ENCODE measurements at places on chromosomes 2 and 18. TPM values are rescaled to one million over a fixed set of nuclear protein-coding genes. Genes with fewer than 3 reads are reported as not detected.

Gene SCYGR4
- not detected for total RNA-seq

Gene ANKRD53
- total RNA-seq: 0.23 TPM

Gene FAM237A
- not detected for total RNA-seq

Gene RASGRP3
- 4.4 TPM for total RNA-seq

Gene CTLA4
- 56.2 TPM for total RNA-seq

Gene ASNSD1
- total RNA-seq: 43.8 TPM

Gene NCL
- total RNA-seq: 461 TPM

- H3K4me1 ChIP-seq: peaks cover 42% of the 10 kb centered on the region
- H3K27me3 ChIP-seq: no peaks in the 10 kb centered on the region
- no peak overlapping the region for H3K4me3 ChIP-seq
These were observed 51.0 kb downstream of the SETBP1 start for GRCh38 chr18:44731530-44732237.

DNA sequence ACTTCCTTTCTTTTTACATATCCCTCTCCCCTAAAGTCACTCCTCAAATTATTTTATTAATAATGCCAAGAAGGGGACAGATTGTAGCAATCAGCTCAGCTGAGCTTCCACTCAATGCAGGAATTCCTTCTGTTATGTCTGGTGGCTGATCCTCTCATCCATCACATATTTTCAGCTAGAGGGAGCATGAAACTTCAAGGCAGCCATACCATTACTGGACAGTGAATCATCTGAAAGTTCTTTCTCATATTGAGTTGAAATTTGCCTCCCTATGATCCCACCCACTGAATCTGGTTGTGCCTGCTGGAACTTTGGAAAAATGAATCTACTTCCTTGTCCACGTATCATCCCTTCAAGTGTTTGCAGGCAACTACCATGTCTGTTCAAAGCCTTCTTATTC, 11.2 kb downstream of the ZNF385B start:
- H3K36me3 ChIP-seq: no peaks in the 10 kb centered on the region
- peaks cover 2% of the 10 kb centered on the region for H3K27me3 ChIP-seq
- DNase-seq: no peak

- H3K36me3 ChIP-seq: no peaks in the 10 kb centered on the region
- H3K27me3 ChIP-seq: no peaks in the 10 kb centered on the region
- peaks cover 47% of the 10 kb centered on the region for H3K4me1 ChIP-seq
- H3K27ac ChIP-seq: peak overlapping the region; percentile 91
- DNase-seq: no peak
These were observed 212.9 kb upstream of the STON1 start for GRCh38 chr2:48316753-48317750.

DNA sequence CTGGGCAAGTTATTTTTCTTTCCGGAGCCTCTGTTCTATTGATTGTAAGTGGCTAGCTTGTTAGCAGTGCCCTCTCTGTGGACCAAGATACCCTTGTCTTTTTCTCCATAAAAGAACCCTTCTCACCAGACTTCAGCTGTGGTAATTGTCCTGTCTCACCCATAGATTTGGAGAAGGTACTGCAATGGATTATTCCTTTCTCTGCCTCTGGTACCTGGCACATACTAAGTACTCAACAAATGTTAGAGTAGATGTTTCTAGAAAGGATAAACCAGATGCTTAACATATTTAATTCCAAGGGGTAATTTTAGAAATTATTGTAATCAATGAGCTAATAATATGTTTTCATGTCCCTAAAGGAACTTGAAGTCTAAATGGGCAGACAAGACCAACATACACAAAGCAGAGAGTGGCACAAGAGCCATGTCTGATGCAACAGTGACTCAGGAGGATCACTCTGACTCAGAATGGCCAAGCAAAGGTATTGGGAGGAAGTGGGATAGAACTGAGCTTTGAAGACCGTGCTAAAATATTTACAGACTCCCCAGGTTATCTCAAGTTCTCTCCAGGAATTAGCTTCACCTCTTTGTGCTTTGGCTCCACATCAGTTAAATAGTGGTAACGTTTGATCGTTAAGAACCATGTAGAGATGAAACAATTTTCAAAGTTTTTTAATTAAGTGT, 129.7 kb upstream of the OSR1 start:
- H3K4me1 ChIP-seq: no peaks in the 10 kb centered on the region
- DNase-seq: no peak
- H3K27me3 ChIP-seq: no peaks in the 10 kb centered on the region
- H3K36me3 ChIP-seq: no peaks in the 10 kb centered on the region
- H3K27ac ChIP-seq: no peak overlapping the region
- H3K4me3 ChIP-seq: no peak overlapping the region

- no peak for DNase-seq
- no peak overlapping the region for H3K27ac ChIP-seq
- H3K4me1 ChIP-seq: no peaks in the 10 kb centered on the region
- no peaks in the 10 kb centered on the region for H3K36me3 ChIP-seq
These were observed 633.1 kb upstream of the SETBP1 start for GRCh38 chr18:44047585-44047984.

- no peaks in the 10 kb centered on the region for H3K27me3 ChIP-seq
- peaks cover 58% of the 10 kb centered on the region for H3K4me1 ChIP-seq
- peak overlapping the region; percentile 83 for H3K27ac ChIP-seq
- H3K36me3 ChIP-seq: peaks cover 15% of the 10 kb centered on the region
- peak overlapping the region; percentile 32 for H3K4me3 ChIP-seq
- peak; percentile 54 for DNase-seq
These were observed 34.3 kb downstream of the LPIN2 start for GRCh38 chr18:2978661-2979106.

DNA sequence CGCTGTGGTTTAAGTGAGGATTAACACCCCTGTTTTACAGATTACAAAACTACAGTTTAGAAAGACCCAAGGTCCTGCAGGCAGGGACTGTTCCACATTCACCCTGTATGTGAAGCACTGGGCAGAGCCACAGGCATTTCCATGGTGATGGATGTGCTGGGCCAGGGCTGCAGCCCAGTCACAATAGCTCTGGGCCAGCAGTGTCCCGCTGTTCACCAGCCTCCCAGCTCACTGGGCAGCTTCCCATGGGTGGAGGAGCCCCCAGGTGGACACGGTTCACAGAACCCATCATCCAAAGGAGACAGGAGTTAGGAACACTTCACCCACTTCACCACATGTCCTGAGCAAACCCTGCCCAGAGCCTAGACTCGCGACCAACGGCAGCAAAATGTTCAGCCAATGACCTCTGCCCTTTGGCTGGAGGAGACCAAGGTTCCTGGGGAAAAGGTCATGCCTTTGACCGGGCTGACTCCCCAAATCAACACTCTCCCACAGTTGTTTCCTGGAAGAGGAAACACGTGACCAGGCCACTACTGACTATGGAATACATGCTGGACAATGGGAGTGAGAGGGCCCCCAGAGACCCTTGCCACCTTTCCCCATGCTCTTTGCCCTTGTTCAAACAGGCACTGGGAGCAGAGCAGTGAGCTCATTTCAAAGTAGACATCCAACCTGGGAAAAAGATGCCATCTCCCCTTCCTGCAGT, 28.0 kb upstream of the SLC35F6 start:
- H3K27me3 ChIP-seq: peaks cover 2% of the 10 kb centered on the region
- H3K27ac ChIP-seq: no peak overlapping the region
- no peak for DNase-seq
